Foreskin keratinocyte (primary cell): ENCODE measurements at places on chromosomes 6 and 20. TPM values are rescaled to one million over a fixed set of nuclear protein-coding genes. Genes with fewer than 3 reads are reported as not detected.

DNA sequence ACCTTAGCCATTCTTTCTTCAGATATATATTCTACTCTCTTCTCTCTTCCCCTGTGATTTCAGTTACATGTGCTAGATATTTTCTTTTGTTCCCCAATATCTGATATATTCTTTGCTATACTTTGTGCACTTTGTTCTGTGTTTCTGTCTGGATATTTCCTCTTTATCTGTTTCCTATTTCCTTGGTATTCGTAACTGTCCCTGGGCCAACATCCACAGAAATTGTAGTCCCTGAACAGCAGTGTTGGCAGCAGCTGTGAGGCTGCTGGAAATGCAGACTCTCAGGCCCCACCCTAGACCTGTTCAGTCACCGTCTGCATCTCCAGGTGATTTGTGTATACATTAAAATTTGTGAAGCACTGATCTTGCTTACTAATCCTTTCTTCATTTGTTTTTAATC, 522.9 kb upstream of the SOX4 start:
- no peak for DNase-seq

DNA sequence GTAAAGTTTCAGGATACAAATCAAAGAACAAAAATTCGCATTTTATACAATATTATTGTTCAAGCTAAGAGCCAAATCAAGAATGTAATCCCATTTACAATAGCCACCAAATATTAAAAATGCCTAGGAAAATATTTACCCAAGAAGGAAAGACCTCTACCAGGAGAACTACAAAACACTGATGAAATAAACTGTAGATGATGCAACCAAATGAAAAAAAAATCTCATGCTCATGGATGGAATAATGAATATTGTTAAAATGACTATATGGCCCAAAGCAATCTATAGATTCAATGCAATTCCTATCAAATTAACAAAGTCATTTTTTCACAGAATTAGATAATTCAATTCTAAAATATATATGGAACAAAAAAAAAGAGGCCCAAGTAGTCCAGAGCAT, 708.8 kb upstream of the MAN1A1 start:
- DNase-seq: no peak

DNA sequence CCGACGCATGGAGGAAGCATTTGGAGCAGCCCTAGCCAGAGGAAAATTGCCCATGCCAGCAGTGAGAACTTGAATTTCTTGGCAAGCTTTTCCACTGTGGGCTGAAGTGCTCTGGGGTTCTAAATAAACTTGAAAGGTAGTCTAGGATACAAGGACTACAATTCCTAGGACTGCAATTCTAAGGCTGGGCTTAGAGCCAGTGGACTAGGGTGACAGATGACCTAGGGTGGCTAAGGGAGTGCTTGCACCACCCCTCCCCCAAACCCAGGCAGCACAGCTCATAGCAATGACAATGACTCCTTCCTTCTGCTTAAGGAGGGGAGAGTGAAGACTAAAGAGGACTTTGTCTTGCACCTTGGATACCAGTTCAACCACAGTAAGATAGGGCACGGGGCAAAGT, 122.3 kb downstream of the THBS2 start:
- no peak for DNase-seq

DNA sequence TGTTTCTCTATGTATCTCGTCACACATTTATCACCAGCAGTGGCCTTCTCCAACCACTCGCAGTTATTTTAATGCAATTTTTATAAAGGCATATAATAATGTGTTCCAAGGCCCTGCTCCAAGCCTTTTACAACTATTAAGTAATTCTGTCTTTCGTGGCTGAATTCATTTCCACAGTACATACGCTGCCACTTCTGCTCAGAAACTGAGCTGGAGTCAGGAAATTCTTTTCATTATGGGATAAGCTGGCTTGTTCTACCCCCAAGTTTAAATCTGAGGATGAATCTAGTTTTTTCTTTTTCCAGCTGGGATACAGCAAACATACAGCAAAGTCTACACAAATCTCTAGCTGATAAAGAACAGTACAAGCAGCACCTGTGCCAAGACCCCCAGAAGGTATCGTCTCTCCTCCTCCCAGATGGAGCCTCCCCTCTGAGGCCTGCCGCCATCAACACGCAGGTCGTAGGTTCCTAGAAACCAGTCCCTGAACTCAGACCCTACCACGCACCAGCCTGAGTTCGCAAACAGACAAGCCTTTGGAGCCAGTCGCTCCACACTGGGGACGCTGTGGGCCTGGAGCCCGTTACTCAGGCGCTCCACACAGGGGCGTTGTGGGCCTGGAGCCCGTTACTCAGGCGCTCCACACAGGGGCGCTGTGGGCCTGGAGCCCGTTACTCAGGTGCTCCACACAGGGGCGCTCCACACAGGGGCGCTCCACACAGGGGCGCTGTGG, 263.5 kb downstream of the THBS2 start:
- no peak for DNase-seq

The SPAG4 gene
- 1.5 and 3.2 TPM in 2 replicates for total RNA-seq

GRCh38 chr20:23955896-23956295, 32.7 kb downstream of the GGTLC1 start:
- no peak for DNase-seq

DNA sequence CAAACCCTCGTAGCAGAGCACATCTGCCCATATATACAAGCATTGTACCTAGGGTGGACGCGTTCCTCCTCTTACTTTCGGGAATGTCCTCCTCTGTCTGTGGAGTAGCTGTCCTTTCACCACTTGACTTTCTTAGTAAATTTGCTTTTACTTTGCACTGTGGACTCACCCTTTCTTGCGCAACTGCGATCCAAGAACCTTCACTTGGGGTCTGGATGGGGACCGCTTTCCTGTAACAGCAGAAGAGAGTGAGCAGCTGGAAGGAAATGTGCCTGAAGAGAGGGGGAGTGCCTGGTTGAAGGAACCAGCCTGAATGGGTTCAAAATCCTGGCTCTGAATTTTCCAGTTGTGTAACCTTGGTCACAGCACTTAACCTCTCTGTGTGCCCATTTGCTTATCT, 40.1 kb upstream of the PMEPA1 start:
- DNase-seq: no peak

The RRBP1 gene
- 107 and 109 TPM in 2 replicates for total RNA-seq

- DNase-seq: no peak
Measured at GRCh38 chr20:20483328-20483727, 115.4 kb downstream of the INSM1 start.

GRCh38 chr20:834151-834746, 734 bp downstream of the FAM110A start:
- DNase-seq: no peak

DNA sequence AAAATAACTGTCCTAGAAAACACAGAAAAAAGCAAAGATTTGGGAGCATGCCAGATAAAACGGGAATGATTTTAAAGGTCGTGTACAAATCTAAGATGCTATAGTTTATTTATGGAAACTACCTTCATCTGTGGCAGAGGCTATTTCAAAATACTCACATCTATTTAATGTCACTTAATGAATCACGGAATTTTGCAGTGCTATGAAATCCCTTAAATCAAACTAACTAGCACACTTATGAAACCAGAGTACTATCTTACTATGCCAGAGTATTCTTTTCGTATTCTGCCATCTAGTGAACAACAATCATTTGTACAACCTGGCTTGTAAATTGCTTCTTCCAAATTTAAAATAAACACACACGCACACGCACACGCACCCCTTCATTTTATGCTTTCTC, 77.9 kb upstream of the BMP5 start:
- DNase-seq: no peak

- no peak for DNase-seq
Measured at GRCh38 chr6:134806180-134806798, 143.6 kb downstream of the ALDH8A1 start.

- peak; percentile 23 for DNase-seq
Measured at GRCh38 chr20:22312744-22313346, 271.5 kb downstream of the FOXA2 start.
